ENCODE measurements at places on chromosomes 5 and 9. TPM values are rescaled to one million over a fixed set of nuclear protein-coding genes. Genes with fewer than 3 reads are reported as not detected.

The AQP7 gene
- 24.5 TPM for polyA plus RNA-seq

DNA sequence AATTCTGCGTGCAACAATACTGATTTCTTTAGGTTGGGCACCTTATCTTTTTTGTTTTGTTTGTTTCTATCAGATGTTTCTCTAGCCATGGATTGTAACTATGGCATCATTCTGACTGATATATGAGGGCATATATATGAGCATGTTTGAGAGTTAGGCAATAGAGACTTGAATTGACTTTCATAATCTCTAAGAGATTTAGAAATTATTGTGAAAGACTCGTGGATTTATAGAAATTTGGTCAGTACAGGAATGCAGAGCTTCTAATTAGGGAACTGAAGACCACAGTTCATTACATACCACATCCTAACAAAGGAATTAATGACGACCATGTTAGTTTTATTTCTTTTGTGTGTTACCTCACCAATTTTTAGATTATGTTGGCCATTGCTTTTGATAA is 546.0 kb upstream of the GRAMD2B start:
- DNase-seq, result no peak

- DNase-seq, result no peak
Measured at GRCh38 chr9:112570671-112571167, 84.1 kb downstream of the KIAA1958 start.

The MROH2B gene
- 0.21 TPM for polyA plus RNA-seq

DNA sequence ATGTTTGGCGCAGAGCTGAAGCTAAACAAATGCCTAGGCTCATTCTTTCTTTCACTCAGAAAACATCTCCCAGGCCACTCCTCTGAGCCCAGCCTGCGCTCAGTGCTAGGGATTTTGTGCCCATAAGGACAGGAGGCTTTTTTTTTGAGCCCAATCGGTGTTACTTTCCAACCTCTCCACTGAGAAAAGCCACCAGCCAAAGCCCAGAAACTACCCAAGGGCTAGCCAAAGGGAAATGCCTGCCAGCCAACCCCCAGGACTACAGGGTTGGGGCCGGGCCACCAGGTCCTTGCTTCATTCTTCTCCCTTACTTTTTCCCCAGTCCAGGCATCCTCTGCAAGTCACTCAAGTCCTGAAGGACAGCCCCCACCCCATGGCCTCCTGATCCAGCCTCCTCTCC is 134.7 kb downstream of the PAX5 start:
- DNase-seq, result no peak

GRCh38 chr9:5626727-5627634 is 1.9 kb upstream of the RIC1 start:
- DNase-seq, result no peak

The ORM2 gene
- not detected for polyA plus RNA-seq

DNA sequence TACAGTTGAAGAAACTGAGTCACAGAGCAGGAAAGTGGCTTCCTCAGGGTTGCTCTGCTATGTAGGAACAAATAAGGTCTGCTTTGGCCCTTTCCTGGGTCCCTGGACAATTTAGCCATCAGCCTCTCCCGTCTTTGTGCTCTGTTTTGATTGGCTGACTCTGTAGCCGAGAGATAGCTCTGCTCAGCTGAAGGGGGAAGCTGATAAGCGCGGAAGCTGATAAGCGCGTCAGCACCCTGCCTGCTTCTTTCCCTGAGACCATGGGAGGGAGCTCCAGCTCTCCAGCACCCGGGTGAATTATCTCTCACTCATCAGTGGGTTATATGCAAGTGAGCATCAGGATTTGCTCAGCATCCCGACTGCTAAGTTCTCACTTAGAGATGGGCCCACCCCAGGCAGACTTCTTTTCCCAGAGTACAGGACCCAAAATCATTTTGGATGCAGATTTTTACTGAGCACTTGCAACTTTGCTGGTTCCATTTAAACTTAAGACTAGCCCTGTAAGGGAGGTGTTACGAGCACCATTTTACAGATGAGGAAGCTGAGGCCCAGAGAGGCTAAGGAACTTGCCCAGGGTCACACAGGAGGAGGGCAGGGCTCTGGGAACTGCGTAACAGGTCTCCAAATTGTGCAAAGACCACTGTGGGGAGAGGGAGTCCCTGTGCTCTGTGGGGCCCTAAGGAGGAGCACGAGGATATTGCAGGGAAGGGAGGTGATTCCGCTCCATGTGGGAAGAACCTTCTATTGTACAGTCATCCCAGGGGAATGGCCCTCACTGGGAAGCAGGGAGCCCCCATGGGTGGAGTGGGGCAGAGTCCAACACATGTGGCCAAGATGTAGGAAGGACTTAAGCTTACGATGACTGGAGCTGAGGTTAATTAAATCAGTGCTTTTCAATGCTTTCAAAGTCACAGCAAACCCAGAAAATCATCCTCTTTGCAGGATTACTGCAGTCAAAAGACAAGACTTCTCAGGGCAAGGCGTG is 83.7 kb upstream of the ORM1 start:
- DNase-seq, result no peak

DNA sequence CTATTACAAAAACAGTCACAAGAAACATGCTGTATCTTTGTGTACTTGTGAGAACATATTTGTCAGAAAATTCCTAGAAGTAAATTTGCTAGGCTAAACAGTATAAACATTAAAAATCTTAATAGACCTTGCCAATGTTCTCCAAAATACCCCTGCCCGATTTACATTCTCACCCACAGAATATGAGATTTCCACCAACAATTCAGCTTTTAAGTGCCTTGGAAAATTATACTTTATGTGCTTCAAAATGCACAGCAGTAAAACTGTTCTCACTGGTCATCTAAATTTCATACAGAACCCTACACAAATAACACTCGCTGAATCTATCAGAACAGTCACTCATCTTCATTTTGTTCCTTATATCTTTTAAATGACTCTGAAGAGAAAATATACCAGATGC is 5.5 kb downstream of the MLLT3 start:
- no peak for DNase-seq

DNA sequence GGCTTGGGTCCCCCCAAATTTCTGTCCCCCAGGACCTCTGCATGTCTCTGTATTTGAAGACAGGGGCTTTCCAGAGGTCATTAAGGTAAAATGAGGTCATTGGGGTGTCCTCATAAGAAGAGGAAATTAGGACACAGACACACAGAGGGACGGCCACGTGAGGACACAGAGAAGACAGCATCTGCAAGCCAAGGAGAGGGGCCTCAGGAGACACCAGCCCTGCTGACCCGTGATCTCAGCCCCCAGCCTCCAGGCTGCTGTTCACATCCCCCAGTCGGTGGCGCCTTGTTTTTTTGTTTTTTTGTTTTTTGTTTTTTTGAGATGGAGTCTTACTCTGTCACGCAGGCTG is 1.2 kb upstream of the CCDC183 start:
- DNase-seq, result no peak

- DNase-seq, result no peak
Measured at GRCh38 chr9:95752129-95752731, 123.3 kb upstream of the ERCC6L2 start.

- no peak for DNase-seq
Measured at GRCh38 chr5:74673011-74673790, 11.8 kb upstream of the HEXB start.

DNA sequence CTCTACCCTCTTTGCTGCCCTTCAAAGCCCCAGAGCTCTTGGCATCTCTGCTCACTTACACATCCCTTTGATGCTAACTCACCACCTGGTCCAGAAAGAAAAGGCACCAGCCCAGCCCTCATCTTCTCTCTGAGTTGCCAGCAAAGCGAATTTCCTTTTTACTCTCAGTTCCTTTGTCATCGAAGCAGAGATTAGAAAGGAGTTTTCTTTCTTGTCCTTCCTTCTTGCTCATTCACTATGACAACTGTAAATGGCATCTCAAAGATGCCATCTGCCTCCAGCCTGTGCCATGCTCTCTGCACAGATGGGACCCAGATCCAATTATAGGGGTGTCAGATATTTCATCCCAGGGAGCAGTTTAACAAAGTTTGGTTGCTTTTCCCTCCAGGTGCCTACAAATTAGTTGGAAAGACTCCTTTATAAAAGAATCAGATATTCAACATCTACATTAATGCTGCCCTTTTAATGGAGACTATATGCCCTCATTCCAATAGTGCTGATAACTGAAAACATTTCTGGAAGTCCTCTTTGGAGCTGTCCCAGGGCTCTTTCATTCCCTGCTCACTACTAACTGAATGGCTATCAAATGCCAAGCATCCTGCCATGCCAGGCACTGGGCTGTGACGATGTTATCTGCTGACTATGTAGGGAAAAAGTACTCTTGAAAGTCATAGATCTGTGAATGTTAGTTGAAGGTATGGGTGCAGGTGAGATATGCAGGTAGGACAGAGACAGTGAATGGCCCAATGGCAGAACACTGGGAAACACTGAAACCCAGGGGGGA is 58.9 kb downstream of the SUSD1 start:
- no peak for DNase-seq

GRCh38 chr9:87725356-87725899 is 491 bp upstream of the CTSL start:
- DNase-seq, result no peak

DNA sequence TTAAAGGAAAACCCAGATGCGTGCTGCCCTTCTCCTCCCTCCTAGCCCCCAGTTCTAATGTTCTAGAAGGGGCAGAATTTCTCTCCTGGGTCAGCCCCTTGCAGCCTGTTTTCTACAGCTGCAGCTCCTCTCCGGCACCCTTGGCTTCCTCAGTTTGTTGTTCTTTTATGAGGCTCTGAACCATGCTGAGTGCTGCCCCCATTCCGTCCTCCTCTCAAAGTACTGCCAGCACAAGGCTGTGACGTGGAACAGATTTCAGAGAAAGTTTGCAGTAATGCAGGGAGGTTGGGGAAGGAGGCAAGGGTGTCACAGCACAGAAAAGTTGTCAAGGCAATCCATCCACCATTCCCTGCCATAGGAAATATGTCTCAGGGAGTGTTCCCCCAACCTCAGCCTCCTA is 63.3 kb downstream of the RGS3 start:
- no peak for DNase-seq

- DNase-seq, result no peak
Measured at GRCh38 chr9:132169672-132170392, 8.0 kb downstream of the NTNG2 start.

The SLC34A3 gene
- polyA plus RNA-seq, result 13.7 TPM

The GABRA6 gene
- polyA plus RNA-seq, result not detected

The OBP2B gene
- not detected for polyA plus RNA-seq

DNA sequence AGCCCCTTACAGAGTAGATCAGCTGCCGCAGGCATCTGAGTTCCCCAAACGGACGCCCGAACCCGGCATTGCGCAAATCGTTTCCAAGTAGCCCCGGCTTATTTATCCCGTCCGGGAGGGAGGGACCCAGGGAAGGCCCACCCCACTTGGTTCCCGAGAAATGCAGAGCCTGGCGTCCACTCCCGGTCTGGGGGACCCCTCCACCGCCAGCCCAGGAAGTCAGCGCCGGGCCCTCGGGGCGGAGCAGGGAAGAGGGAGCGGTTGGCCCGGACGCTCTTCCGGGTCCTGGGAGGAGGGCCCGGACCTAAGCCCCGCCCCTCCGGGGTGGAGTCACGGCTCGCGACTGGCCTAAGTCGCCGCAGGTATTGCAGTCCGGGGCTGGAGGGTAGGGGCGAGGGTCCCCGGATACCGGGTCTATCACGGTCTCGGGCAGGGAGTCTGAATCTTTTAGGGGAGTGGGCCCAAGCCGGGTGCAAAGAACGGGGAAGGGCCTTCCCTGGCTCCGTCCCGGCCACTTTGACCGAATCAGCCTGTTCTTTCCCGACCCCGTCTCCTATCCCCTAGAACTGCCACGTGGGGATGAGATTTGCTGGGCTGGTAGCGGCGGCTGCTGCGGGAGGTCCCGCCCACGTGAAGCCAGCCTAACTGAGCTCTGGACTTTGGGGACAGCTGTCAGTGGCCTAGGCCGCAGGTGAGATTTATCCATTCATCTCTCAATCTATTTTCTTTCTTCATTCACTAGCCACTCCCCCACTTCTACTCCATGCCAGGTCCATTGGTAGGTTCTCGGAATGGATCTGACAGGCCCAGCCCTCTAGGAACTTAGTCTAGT is at the start of gene RABEPK:
Gene RABEPK, plus strand, starts transcription at position 327 of the 832 bp plus-strand sequence. CDS start 2,472 bp downstream, outside the sequence.
- peak; percentile 89 for DNase-seq

- DNase-seq, result no peak
Measured at GRCh38 chr9:127976498-127976897, 4.3 kb downstream of the EEIG1 start.

DNA sequence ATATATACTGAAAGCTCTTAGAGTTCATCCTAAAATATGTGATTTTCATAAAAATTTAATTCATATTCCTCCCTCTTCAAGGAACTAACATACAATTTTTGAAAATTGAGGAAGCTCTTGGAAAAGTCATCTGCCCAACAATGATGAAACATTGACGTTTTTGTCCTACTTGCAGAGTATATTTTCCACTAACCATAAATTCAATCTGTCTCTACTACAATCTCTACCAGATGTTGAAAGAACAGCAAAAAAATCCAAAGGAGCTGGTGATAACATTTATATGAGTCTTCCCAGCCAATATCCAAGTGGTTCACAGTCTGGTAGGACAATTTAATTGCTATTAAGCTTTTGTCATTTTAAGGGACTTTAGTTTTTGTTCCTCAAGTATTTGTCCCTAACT is 81.1 kb upstream of the NR3C1 start:
- no peak for DNase-seq

GRCh38 chr5:128478386-128479368 is 59.4 kb downstream of the FBN2 start:
- DNase-seq, result no peak

DNA sequence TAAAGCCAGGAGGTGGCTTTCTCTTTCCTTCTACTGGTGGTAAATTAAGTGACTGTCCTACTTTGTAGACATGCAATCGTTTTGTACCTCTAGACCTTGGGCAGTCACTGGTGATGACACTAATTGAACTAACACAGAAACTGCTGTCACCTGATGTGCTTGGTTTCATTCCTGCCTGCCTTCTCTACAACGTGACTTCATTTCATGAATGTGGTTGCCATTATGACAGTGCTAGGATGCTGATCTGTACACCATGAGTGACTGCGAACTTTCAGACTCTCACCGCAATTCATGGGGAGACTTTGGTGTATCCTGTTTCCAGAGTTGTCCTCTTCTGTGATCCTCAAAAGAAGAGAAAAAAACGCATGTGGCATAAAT is 47.5 kb downstream of the UBE2QL1 start:
- DNase-seq, result no peak

- DNase-seq, result no peak
Measured at GRCh38 chr5:90786756-90787155, 228.2 kb downstream of the ADGRV1 start.

GRCh38 chr9:109460576-109460975 is 37.5 kb downstream of the PTPN3 start:
- no peak for DNase-seq

The SLC36A3 gene
- not detected for polyA plus RNA-seq

The PCDHB2 gene
- 3.5 TPM for polyA plus RNA-seq

The SLC6A3 gene
- 0.64 TPM for polyA plus RNA-seq

DNA sequence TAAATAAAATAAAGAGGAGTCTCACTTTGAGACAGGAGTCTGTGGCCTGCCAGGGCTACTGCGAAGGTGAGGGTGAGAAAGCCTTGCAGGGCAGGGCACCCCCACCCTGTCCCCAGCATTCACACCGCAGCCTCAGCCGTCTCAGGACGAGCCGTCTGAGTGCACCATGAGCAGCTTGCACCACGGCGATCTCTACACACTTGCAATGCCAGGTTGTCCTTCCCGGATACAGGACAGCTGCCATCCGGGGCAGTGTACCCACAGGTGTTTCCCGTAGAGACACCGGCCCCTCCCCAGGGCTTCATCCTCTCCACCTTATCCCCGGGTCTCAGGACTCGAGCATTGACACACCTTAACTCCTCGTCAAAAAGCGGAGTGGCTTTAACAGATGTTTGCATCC is 43.3 kb downstream of the IRX2 start:
- DNase-seq, result no peak

Data from left renal pelvis (tissue), 4 donors.